GM18507 (cell line): ENCODE measurements at places on chromosomes 7 and 10.
A peak's percentile ranks its signal among the peaks of the same experiment; 100 is the strongest.

DNA sequence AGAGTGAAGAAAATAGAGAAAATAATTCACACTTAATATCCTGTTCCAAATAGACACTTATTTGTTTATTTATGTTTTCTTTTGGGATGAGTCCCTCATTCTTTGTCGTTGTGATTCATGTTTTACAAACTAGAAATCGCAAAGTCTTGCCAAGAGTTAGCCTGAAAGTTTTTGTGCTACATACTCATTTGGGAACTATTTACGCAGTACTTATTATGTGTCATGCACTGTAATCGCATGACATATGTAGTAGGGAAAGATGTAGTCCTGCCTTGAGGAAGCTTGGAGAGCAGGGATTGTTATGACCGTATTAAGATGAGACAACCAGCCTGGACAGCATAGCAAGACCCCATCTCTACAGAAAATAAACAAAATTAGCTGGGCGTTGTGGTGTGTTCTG lies 189.3 kb downstream of the ABCA13 start:
- DNase-seq, result no peak

DNA sequence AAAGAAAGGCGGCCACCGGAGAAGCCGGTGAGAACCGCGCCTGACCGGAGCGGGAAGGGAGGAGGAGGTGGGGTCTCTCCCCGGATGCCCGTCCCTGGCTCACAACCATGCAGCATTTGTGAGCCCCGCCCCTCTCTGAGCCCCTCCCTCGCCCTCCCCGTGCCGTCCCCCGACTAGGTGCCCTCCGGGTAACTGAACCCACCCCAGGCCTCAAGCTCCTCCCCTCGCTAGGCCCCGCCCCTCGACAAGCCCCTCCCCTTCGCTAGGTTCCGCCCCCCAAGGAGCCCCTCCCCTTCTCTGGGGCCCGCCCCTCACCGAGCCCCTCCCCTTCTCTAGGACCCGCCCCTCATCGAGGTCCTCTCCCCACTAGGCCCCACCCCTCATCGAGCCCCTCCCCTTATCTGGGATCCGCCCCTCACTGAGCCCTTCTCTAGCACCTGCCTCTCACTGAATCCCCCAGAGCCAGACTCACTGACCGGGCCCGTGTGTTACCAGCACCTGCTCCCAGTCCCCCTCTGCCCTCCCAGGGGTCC lies 42.2 kb upstream of the HSPB1 start:
- peak; percentile 47 for DNase-seq

DNA sequence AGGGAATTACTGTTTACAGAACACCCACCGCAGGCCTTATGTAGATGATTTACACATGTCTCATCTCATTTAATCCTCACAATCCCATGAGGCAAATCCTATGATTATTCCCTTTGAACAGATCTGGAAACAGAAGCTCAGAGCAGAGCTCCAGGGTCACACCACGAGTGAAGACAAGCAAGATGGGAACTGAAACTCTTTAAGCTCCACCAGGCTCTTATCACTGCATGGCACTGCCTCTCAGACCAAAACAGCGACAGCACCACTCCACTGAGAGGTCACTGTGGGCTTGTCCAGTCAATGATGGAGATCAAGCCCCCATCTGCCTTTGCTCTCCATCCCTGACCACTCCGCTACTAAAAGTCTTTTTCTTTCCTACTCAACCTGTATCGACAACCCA lies 5.9 kb downstream of the GRID1 start:
- no peak for DNase-seq

DNA sequence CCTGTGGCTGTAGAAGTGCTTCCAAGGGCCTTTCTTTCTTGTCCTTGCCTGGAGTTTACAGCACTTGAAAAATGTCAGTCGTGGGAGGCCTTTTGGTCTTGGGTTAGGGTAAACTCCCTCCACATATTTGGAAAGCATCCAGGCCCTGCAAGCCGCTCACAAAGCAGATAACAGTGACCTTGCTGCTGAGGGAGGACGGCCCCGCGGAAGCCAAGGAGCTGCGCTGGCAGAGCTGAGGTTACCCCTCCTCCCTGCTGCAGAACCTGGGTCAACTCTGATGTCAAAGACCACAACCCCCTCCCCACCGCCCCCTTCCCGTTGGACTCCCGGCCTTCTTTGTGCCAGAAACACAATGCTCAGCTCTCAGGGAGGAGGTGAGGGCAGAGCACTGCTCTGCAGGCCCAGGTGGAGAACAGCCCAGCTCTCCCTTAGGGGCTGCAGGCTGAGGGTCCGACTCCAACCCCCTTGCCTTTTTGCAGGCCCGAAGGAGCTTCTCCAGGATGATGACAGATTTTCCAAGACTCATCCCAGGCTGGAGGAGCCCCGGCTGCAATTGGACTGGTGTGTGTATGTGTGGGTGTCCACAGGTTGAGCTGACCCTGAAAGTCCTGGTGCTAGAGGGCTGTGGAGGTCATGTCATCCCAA lies 957.6 kb upstream of the ZNF722 start:
- no peak for DNase-seq

DNA sequence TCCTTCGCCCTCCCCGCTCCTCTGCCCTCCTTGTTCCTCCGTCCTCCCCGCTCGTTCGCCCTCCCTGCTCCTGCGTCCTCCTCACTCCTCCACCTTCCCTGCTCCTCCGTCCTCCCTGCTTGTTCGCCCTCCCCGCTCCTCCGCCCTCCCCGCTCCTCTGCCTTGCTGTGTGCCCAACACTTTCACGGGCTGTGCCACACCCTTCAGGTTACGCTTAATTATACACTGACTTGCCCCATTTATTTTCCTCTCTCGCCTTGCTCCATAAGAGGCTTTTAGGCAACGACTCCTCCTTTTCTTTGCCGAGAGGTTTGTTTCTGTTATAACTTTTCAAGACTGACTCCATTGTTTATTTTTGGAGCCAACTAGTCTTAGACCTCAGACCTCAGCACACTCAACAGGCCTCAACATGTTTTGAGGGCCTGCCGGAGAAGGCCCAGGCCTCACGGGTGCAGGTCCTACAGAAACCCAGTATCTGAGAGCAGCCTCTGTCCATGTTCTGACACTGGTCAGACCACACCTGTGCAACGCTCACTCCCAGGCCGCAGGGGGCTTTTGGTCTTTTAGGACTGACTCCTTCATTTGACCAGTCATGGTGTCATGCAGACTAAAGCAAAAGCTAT lies 18.2 kb upstream of the PRKAG2 start:
- DNase-seq, result no peak

GRCh38 chr7:153832160-153832559 lies 220.0 kb upstream of the DPP6 start:
- DNase-seq, result no peak

DNA sequence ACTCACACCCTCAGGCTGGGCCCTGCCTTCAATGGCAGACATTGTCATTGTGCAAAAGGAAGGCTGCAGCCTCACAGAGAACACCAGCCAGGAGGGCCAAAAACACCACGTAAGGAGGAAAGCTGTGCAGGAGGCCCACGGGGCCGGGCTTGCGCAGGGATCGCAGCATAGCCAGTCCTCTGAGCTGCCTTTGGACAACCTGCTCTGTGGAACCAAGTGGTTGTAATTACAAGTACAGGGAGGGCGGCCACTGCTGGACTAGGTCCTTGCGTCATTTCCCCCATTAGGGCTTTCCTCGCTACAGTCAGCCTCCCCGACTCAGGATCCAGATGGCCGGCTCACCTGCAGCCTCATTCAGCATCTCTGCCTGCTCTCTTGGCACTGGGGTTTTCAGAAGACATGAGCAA lies 66.9 kb downstream of the FAM53B start:
- DNase-seq, result no peak

DNA sequence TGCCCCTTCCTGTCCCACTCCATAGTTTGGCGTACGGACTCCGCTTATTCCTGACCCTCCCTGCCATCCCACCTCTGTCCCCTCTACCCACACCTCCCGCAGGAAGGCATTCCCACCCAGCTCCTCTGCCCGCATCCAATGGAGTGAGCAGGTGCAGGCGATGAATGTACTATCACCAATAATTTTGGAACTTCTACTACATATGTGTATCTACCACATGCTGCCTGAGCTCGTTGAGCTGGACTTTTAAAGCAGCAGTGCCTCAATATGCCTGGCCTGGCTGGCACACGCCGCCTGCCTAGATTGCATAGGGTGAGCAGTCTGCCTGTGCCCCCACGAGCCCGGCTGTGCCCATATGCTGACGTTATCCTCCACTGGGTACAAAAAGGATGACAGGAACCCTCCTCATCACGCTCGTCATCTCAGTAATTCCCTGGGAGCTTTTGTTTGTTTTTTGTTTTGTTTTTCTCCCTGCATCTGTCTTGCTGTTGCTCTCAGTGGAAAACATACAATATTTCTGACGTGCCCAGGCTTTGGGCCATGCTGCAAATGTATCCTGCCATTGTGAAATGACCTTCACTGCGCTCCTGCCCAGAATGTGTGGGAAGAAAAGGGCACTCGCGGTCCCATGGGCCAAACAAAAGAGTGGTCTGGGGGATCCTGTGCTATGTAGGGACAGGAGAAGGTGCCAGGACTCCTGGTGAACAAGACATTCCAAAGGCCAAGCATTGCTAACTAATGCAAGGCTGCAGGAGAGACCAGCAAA lies 302.8 kb downstream of the PTPRN2 start:
- no peak for DNase-seq

DNA sequence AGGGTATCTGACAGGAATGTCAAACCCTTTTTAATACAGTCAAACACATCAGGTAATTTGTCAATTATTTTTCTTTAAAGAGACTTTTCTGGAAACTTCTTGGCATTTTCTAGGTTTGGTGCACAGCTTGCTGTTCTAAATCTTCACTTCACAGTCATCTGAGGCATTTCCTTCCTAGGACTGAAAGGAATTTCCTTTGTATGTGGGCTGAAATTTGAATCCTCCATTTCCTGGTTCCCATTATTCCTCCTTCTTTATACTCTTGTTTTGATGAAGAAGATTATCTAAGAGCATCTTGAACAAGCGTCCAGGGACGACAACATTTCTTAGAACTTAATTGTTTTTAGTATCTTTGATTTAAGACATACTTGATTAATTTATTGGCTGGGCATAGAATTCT lies 24.9 kb downstream of the CALD1 start:
- DNase-seq, result no peak

- no peak for DNase-seq
Measured at GRCh38 chr7:158805937-158806336, 23.4 kb downstream of the ESYT2 start.

- DNase-seq, result no peak
Measured at GRCh38 chr10:116490028-116490662, 55.6 kb upstream of the PNLIP start.

GRCh38 chr7:26490640-26491624 lies 199.3 kb downstream of the SNX10 start:
- DNase-seq, result no peak

DNA sequence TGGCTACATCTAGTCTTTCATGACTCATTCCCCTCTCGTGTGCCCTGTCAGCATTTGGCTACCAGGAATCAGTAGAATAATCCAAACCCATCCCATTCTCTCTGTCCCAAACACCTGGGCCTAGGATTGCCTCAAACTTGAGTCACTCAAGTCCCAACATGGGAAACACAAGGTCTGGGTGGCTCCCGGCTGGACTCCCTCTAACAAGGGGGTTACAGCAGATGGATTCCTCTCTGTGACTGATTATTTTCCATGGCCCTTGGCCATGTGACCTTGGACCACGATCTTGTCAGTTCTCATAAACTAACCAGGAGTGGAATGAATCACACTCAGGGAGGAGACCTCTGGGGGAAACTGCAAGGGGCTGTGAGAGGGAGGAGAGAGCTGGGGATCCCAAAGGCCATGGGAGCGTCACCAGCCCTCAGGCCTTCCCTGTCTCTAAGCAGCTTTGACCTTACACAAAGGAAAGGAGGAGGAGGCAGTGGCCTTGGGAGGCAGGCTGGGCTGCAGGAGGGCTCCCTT lies 533.1 kb downstream of the KCNMA1 start:
- DNase-seq, result no peak

- DNase-seq, result no peak
Measured at GRCh38 chr7:105585850-105586500, 4.7 kb upstream of the EFCAB10 start.

- no peak for DNase-seq
Measured at GRCh38 chr10:72218726-72219125, 2.6 kb upstream of the ASCC1 start.

- no peak for DNase-seq
Measured at GRCh38 chr7:15921576-15921975, 235.1 kb upstream of the MEOX2 start.

- DNase-seq, result no peak
Measured at GRCh38 chr10:18659819-18660535, 746 bp downstream of the ARL5B start.

GRCh38 chr7:141944811-141945210 lies 2.0 kb downstream of the CLEC5A start:
- no peak for DNase-seq

DNA sequence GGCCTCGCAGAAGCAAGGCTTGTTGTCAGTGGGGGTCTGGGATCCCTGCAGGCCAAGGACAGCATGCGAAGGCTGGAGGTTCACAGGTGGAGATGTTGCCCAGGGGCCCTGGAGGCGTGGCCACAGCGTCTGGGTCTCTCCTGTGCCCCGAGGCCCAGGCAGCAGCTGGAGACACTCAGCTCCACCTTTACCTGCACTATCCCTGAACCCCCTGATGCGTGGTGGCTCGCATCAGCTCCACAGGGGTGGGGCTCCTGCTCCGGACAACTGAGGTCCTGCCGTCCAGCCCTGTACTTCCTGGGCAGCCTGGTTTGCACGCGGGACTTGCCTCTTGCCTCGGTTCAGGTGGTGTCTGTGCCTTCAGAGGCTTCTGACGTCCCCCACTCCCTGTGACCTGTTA lies 54.6 kb upstream of the ZNF32 start:
- DNase-seq, result no peak

GRCh38 chr10:102069071-102069470 lies 3.9 kb downstream of the HPS6 start:
- no peak for DNase-seq

DNA sequence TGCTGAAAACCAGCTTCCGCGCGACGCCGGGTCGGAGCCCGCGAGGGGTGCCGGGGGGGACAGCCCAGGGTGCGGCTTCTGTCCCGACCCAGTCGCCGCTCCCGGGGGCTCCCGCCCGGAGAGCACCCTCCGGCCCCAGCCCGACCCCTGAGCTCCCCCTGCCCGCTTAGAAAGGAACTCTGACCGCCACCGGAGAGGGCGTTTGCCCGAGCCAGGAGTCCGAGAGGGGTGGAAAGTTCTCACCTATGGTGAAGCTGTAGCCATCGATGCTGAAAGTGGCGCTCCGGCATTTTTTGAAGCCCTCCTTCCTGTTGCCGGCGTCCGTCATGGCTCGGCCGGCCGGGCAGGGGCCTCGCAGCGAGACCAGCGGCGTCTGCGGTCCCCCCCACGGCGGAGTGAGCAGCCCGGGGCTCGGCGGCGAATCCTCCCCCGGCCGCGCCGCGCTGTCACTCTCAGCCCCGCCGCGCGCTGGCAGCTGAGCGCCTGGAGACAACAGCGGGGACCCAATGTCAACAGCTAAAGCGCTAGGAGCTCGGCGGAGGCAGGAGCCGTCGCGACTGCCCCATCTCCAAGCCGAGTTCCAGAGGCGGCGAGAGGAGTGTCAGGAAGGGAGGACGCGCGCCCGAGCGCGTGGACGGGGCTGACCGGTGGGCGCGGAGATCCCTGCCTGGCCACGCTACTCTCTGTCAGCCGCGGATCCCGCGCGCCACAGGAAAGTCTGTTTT lies 191.6 kb downstream of the LSM5 start:
- no peak for DNase-seq

- no peak for DNase-seq
Measured at GRCh38 chr7:128881458-128882125, 18.9 kb downstream of the ATP6V1F start.

GRCh38 chr7:42964849-42965805 lies 33.0 kb downstream of the MRPL32 start:
- no peak for DNase-seq

- no peak for DNase-seq
Measured at GRCh38 chr7:73681031-73681430, 2.2 kb downstream of the DNAJC30 start.
